Astrocyte of the cerebellum (primary cell): ENCODE measurements at places on chromosomes 6 and 20.

DNA sequence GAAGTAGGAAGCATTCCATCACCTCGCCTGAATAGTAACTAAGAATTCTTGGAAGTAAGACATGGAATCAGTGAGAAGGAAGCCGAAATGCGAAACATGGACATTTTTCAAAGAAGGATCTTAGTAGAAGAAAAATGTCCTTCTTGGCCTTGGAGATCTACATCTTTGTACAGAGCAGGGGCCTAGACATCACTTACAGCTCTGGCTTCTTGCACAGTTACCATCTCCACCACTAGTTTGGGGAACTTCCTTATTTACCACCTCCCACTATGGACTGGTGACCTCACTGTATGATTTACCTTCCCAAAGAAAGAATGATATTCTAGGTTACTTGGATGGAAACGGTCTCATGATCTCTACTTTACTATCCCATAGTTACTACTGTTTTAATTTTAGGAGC lies 15.7 kb downstream of the CASS4 start:
- no peak for DNase-seq

- DNase-seq: no peak
These were observed 45.2 kb downstream of the TOX2 start for GRCh38 chr20:43959920-43960227.

DNA sequence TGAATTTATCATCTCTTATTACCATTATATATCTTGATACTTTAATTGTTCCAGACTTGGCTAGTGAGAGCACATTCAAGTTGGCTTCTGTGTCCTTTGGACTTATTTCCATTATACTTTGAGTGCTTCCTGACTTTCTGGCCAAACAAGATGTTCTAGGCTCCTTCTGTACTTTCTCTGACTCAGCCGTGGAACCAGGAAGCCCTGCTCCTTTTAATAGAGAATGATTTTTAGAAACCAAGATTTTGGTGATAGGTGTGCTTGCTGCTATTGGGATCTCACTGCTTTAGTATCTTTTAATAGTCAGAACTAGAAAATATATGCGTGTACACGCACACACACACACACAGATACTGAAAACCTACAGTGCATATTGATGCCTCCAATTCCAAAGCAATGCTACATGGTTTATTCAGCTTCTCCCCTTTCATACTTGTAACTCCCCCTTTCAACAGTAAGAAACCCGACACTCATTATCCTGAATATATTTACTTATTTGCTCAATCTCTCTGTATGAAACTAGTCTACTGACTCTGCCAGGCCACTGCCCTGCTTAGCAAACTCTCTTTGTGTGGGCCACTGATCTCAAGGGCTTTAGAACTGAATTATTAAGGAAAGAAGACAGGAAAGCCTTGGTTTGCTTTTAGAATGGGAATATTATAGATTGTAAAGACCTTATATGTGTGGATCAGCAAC lies 42.7 kb upstream of the EZR start:
- no peak for DNase-seq

DNA sequence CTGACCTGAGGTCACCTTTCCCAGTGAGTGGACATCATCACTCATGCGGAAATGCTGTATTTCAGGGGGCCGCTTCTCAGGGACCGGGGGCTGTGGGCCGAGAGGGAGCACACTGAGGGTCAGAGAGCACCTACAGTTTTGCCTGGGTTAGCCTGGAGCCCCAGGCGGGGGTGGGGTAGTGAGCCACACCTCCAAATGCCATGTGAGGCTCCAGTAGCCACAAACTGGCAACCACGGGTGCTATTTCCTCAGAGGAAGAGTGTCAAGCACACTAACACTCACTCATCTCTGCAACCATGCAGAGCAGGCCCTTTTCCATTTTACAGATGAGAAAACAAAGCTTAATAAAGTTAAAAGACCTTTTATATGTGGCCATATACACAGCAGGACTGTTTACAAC lies 4.7 kb downstream of the EHMT2 start:
- no peak for DNase-seq

GRCh38 chr6:23339268-23339667 lies 769.9 kb downstream of the HDGFL1 start:
- no peak for DNase-seq

DNA sequence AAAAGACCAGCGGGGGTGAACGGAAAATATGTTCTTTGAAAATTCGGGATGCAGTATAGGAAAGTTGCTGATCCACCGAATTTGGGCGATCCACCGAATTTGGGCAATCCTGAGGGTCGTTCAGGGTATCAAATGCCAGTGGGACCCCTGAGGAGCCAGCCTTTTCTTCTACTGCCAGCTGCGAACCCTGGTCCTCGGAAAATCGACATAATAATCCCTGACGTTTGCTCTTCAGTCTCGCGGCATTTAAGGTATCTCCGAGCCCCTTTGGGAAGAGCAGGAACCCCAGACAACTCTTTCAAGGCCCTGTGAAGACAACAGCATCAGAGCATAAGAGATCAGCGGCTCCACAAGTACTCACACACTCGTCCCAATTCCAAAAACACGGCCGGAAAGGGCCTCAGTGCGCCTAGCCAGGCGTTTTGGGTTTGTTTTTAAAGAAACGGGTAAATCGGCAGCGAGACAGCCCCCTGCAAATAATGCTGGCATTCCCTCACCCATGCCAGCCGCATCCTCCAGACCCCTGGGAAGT lies 1.0 kb downstream of the SIM1 start:
- no peak for DNase-seq

DNA sequence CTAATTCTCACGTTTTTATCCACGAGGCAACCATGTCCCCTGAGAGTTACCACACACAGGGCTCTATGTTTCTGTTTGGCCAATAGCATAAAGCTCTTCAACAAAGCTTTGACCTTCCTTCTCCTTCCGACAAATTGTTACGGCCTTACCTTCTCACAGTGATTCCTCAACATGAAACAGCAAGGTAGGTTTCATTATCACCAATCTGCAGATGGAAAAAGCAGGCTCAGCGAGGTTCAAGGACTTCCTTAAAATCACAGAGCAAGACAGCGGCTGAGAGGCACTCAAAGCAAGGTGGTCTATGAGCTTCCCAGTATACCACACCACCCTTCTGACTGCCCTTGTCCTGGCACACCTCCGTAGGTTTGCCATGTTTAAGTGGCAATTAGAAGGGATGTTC lies 360.0 kb downstream of the CD83 start:
- no peak for DNase-seq

- no peak for DNase-seq
These were observed 36.6 kb upstream of the NFATC2 start for GRCh38 chr20:51579137-51579536.

GRCh38 chr20:35327074-35327976 lies 35.1 kb upstream of the FAM83C start:
- DNase-seq: no peak

DNA sequence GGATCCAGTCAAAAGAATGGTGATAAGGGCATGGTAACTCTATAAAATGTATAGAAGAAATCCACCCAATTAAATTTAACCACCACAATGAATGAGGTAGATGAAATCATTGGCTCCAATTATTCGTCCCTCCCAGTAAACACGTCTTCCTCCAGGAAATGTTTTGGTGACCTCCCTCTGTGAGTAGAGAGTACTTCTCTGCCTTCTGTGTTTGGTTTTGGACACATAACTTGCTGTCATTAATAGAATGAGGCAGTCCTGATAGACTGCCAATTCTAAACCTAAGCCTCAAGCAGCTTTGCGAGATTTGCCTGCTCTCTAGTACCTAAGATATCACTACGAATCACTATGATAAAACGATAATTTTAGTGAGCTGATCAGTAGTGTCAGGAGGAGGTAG lies 632.8 kb downstream of the HDGFL1 start:
- no peak for DNase-seq

- DNase-seq: no peak
These were observed 169.3 kb downstream of the SLC16A10 start for GRCh38 chr6:111256646-111257045.

DNA sequence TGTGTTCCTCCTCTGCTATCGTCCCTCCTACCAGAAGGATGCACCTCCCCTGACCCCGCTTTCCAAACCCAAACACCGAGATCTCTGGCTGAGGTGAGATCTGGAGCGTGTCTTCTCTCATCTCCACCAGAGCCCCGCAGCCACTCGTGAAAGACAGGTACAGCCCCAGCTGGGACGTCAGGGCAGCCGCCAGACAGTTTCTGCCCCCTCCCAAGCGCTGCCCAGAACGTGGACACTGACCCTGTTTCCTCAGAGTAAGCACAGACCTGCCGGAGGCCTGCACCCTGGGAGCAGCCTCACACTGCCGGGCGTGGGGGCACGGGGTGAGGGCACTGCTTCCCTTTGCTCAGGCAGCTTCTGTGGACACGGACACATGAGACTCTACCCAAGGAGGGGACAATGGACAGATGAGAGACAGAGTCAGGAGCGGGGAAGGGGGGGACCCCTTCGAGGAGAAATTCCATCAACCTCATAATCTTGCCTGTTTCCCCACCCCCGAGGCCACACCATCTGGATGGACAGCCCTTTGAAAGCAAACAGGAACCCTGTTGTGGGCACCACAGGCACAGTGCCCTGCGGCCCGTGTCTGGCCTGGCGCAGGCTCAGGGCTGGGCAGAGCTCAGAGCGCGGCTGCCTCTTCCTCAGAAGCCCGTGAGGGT lies 210.6 kb downstream of the DLL1 start:
- DNase-seq: no peak

DNA sequence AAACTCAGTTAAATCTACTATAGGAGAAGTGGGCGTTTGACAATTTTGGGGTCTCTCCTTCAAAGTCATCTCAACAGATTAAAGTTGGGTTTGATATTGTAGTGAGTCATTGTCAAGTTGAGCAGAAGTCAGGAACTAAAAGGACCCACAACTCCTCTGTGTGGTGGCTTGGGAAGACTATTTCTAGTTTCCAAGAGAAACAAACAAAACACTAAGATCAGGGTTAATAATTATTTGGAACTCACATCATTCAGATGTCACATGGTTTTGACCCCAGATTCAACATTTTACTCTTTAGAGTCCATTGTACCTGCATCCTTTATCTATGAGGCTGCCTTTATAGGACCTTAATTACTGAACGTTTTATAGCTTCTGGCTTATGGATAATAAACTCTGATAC lies 45.3 kb upstream of the TINAG start:
- DNase-seq: no peak

GRCh38 chr6:518218-518617 lies 126.7 kb downstream of the IRF4 start:
- no peak for DNase-seq

DNA sequence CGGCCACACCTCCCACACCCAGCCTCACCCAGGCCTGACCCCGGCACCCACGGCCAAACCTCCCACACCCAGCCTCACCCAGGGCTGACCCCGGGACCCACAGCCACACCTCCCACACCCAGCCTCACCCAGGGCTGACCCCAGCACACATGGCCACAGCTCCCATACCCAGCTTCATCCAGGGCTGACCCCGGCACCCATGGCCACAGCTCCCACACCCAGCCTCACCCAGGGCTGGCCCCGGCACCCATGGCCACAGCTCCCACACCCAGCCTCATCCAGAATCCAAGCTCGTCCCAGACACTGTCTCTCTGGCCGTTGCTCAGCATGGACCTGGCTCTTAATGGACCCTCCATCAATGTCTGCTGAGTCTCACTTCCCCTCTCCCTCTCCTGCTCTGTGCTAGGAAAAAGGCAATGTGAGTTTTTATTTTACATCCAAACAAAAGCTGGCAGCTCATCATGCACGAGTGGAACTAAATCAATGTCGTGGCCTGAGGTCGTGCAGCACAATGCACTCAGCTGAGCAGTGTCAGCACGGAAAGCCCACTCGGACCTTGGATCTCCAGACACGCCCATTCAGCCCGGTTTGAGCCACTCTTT lies 36.1 kb downstream of the NINL start:
- DNase-seq: no peak

DNA sequence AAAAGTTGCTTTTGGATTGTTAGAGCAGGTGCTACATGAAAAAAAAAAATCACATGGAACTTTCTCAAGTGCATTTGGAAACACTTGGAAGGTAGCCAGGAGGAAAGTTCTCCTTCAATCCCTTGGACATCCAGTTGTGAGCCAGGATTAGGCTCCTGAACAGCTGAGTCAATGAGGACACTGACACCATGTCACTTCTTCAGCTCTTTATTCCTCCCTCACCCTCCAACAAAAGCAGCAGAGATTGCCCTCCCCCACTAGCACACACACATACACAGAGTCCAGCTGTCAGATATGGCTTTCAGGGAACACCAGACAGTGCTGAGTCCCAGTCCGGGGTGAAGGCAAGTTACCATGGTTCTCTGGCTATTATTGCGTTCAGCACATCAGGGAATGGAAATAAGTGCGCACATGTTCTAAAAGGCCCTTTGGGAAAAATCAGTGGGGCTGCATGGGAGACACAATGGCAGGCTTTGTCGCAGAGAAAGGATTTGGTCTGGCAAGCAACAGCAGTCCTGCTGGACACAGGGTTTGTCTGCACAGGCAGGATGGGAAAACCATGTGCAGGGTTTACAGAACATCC lies 124.7 kb upstream of the MARCKS start:
- DNase-seq: no peak

DNA sequence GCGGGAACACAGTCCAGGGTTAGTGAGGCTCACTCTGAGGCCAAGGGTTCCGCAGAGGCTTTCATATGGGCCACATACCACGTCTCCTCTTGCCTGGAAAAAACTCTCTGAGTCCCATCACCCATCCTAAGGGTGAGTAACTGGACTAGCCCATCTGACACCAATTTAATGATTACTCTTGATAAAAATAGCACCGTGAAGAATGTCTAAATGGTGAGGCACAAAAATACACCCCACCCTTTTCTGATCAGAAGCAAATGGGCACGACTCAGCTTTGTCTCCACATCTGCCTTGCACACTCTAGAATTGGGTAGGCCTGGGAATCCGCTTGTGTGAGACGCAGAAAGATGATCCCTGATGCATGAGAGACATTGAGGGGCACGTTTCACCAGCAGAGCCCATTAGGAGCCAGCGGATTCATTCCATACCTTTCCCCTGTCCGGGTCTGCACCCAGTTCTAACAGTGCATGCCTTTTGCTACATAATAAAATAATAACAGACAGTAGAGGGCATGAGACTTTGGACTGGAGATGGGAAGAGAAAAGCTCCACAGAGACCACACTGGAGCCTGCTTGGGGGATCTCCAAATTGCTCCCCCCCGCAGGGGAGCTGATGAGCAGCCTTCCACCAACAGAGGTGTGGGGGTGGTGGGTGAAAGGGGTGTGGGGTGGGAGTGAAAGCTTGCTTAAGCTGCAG lies 110.0 kb upstream of the KCNK16 start:
- DNase-seq: no peak

DNA sequence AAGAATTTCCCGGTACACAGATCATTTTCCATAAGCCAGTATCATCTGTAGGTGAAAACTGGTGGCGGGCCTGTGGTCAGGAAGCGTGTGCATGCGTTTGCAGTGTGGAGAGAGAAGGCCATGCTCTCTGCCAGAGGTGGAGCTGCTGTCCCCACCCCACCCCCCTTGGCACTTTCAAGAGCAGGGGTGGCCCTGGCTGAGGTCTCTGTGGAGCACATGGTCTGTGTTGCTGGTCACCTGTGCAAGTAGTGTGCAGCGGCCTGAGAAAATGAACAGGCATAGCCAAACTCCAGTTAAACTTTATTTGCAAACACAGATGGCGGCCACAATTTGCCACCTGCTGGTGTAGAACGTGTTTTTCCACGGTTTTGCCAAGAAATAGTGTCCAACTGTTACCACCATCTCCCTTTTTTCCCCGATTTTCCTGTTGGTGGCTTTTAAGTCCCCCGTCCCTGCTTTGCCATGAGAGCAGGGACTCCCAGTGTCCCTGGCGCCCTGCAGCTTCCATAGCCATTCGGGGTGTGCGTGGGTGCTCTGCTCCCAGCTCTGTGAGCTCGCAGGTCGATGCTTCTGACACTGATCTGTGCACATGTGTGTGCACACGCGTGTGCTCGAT lies 2.5 kb downstream of the ADRM1 start:
- DNase-seq: no peak

- DNase-seq: no peak
These were observed 219.7 kb downstream of the FARS2 start for GRCh38 chr6:5481033-5481432.

- no peak for DNase-seq
These were observed 34.5 kb downstream of the SYTL3 start for GRCh38 chr6:158684311-158684710.
